ENCODE measurements at places on chromosomes 7 and 10.

GRCh38 chr10:11483201-11484148 is 128.0 kb downstream of the USP6NL start:
- DNase-seq = no peak

GRCh38 chr7:68958571-68958970 is 639.7 kb upstream of the AUTS2 start:
- no peak for DNase-seq

GRCh38 chr10:131806646-131807317 is 94.0 kb upstream of the PPP2R2D start:
- DNase-seq = no peak

GRCh38 chr7:25386311-25386744 is 158.0 kb upstream of the NPVF start:
- no peak for DNase-seq

DNA sequence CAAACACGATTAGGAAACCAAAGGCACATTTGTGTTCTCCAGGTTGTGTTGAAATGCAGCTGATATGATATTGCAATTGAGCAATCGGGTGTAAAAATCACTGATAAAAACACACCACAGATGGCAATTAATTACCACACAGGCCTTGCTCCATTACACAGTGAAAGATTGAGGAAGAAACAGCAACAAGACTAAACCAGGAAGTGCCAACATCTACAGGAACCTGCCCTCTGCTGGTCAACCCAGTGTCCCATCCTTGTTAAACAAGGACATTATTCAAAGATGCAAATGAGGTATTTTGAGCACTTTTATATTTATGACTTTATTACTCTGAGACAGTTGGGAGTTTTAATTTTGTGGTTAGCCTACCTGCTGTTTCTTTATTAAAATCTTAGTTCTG is 765.6 kb upstream of the GHITM start:
- DNase-seq = no peak

DNA sequence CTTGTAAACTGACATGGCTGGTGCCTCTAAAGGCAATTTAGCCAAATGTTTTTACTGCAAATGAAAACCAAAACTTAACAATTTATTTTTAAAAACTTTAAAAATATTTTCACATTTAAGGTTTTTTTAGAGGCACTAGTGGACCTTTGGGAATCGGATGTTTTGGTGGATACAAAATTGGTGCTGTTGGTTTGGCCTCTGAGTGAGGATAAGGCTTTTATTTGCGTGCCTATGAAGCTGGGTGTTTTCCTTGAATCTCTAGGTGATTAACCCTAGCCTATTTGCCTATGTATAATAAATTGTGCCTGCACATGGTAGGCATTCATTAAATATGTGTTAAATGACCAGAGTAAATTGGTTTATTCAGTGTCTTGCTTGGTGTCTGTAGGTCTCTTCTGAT is 2.9 kb upstream of the SGCE start:
- no peak for DNase-seq

DNA sequence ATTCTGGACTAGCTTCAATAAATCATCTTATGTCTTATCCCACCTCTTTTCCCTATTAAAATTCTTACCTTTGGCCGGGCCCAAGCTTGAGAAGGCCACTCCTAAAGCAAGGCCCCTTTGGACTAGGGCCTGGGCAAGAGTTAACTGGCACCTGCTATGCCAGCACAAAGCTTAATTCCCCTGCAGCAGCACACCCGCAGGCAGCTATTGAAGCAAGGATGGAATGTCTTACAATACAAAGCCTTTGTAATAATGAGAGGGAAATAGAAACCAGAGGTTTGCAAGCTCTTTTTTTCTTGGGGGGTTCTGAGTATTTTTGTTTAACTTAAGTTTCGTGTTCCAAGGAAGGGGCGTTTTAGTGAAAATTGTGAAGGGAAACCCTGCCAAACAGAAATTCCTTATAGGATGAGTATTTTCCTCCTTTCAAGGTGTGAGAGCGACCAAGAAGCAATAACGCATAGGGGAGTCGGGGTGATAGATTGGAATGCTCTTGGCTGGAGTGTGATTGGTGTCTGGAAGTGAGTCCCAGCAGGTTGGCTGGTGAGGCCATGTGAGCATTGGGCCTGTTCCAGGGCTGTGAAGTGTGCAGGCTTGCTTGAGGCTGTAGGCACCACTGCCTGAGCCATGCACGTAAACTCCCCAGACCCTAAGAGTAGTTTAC is 148.5 kb downstream of the KIAA1217 start:
- DNase-seq = no peak

GRCh38 chr10:27188259-27188658 is 33.1 kb downstream of the MASTL start:
- DNase-seq = no peak

- no peak for DNase-seq
Measured at GRCh38 chr7:47337531-47337930, 244.4 kb downstream of the TNS3 start.
